K562 (cell line): ENCODE measurements at places on chromosomes 11 and 22.

GRCh38 chr22:39382410-39382809 is 17.2 kb upstream of the TAB1 start:
- no peak for DNase-seq

- no peak for DNase-seq
These were observed 5.8 kb upstream of the OR5B2 start for GRCh38 chr11:58433638-58434203.

GRCh38 chr11:22192642-22193347 is at the start of gene ANO5:
ANO5 (plus strand) TSS chr11:22193085; CDS start chr11:22193493, 408 bp downstream.
- DNase-seq = peak; percentile 42

DNA sequence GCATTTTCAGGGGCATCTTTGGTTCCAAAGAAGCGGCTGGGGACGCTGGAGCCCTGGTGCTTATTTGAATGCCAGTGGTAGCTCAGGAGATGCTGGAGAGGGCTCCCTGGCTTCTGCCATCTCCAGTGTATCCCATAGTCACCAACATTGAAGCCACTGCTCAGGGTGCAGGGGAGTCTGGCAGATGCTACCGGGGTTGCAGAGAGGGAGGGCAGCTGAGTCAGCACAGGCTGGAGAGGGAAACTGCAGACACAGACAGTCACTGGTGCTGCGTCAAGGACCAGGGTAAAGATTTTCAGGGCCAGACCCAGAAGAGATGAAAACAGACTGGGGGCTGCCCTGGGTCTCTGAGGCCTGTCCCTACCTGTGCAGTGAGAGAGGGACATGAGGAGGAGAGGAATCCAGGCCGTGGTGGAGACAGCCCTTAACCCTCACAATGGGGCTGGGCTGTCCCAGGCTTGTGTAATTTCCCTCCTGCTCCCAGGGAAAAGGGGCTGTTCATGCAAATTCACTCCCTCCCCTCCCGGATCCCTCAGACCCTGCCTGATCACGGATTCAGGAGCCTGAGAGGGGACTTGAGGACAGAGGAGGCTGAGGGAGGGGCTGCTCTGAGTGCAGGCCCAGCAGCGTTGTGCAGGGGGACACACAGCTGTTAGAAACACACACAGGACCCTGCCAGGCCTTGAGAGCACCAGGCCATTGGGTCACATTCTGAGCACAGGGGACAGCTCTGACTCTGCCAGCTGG is 126.9 kb upstream of the GRK3 start:
- DNase-seq = no peak

DNA sequence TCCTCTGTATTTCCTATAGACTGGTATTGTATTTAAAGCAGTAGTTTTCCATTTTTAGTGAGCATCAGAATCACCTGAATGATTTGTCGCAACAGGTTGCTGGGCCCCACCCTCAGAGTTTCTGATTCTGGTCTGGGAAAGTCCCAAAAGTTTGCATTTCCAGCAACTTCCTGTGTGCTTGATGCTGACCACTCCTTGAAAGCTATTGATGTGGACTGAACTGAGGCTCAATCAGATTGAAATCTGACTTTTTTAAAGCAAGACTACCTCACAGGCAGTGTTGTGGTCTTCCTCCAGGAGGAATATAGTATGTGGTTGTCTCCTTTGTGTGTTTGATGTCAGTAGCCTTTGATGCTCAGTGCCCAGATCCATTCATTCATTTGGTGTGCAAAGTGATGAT is 17.2 kb upstream of the MPZL2 start:
- no peak for DNase-seq

GRCh38 chr11:131408025-131408640 is 37.7 kb downstream of the NTM start:
- no peak for DNase-seq

DNA sequence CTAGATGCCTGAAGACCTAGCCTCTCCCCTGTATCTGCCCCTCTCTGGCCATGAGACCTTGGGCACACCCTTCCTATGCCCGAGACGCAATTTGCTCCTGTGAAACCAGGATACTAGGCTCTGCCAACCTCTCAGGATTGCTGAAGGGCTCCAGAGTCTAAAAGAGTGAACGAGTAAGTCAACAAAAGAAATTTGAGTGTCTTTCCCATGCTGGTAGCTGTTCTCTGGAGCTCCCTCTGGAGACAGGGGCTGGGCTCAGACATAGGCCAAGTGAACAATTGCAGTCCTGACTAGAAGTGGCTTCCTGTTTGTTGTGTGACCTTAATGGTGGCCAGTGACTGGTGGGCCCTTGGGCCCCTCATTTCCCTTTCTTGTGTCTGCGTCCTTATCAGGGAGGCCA is 189.0 kb upstream of the NARS2 start:
- no peak for DNase-seq

- DNase-seq = no peak
These were observed 17.1 kb upstream of the ADORA2A start for GRCh38 chr22:24410110-24410856.

GRCh38 chr22:37443977-37444376 is 16.7 kb upstream of the ELFN2 start:
- DNase-seq = no peak

- DNase-seq = no peak
These were observed 261.3 kb downstream of the TMEM135 start for GRCh38 chr11:87299041-87299481.

DNA sequence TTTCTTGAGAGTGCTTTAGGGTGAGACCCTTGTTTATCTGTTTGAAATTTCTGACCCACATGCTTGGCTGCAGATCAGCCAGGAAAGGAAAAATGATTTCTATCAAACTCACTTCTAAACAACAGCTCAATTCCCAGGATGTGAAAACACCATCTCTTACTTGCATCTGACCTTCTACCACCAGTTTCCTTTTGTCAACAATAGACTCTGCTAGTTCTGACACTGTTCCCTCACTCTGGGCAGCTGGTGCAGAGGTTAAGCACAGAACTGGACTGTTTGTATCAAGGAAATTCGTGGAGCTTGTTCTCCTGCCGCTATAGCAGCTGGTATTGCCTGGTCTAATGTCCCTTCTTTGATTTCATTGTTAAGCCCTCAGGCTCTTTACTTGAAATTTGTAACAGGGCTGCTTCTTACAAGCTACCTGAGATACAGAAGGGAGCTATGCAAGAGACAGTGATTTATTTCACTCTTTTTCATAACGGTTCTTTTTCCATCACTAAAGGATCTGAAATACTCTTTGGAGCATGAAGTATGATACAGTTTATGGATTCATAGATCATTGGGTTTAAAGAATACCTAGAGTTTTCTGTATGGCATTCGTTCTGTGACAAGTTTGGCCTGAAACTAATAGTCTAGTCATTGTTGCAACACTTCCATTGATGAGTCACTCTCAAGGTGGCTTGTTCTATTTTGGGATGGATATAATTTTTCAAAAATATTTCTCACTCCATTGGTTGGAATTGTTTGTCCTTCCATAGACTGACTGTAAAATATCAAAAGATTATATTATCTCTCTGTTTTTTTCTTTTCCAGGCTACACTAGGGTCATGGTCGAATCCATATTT is 178.2 kb upstream of the ZC3H12C start:
- no peak for DNase-seq

GRCh38 chr22:42299586-42300258 is 29.3 kb upstream of the TCF20 start:
- DNase-seq = peak; percentile 56
